Activated CD4-positive, CD25-positive, alpha-beta regulatory T cell treated with anti-CD3 and anti-CD28 coated beads, Interleukin-2, amount 50 U/mL, for 24 hours (primary cell): ENCODE measurements at places on chromosomes 12 and 14.

- no peak for ATAC-seq
Observed at GRCh38 chr12:48572326-48572725, 2.5 kb upstream of the LALBA start.

DNA sequence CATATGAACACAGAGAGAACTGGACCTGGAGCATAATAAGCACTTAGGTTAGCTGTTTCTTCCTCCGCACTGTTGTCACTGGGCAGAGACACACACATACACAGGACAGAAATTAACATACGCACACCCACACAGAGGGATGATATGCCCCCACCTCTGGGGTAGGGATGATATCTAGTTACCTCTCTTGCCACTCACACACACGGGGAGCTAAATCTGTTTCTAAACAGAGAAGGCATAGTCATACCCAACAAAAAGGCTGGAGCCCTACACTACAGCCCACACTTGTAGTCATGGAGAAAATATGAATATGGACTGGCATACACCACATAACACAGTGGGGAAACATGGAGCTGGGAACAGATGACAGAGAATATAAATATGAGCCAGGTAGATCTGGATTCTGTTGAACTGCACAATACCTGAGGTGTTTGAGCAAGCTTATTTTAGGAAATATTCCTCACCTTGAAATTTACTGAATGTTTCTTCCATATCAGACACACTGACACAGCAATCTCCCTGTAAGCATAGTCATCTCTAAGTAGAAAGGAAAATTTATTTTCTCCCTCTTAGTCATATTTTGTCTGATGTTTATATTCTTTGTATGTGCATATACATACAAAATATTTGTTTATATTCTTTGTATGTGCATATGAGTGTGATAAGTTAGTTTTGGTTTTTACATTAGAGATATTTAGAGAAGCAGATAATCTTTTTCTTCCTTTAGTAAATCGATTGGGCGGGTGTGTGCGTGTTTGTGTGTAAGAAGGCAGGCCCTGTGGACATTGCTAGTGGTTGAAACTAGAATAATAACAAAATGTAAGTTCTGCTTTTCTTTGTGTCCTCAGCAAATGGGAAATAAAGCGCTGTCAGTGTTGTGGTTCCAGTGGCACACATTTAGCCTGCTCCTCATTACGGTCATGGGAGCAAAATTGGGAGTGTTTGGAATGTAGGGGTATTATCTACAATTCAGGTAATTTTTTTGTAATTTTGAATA, 20.9 kb upstream of the SCFD1 start:
- ATAC-seq: no peak

GRCh38 chr12:73421832-73422231, 1115.8 kb upstream of the ATXN7L3B start:
- ATAC-seq: no peak

DNA sequence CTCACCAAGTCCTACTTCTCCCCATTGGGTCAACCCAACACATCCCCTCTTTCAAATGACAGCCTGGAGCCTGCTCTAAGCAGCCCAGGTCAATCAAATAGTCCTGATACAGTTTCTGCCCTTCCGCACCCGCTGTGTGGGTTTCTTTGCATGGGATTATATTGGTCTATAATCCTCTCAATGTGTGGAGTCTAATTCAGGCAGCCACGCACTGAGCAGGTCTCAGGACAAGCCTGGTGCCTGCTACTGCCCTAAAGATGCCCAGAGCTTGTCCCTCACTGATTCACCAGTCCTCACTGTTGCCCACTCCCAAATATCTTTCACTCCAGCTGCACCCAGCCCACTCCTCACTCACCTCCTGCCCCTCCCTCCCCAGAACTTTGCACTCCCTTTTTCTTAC, 16.4 kb downstream of the ACTN1 start:
- ATAC-seq: no peak

- no peak for ATAC-seq
Observed at GRCh38 chr14:101483829-101484228, 77.5 kb upstream of the DIO3 start.

- ATAC-seq: no peak
Observed at GRCh38 chr14:74684434-74684833, 28.4 kb downstream of the AREL1 start.

GRCh38 chr12:110849748-110850403, 3.1 kb downstream of the CCDC63 start:
- no peak for ATAC-seq
